ENCODE measurements at places on chromosomes 7 and 10.

- DNase-seq = no peak
Observed at GRCh38 chr7:7496311-7496710, 39.4 kb downstream of the COL28A1 start.

DNA sequence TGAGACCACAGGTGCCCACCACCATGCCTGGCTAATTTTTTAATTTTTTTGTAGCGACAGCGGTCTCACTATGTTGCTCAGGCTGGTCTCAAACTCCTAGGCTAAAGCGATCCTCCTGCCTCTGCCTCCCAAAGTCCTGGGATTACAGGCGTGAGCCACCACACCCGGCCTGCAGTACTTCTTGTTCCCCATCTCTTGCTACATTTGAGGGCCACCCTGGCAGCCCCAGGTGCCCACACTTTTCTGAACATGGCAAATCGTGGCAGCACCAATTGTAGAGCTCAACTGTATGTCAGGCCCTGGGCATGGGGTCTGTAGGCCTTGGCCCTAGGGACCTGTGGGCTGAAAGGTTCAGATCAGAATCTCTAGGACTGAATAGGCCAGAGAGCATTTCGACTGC, 25.1 kb upstream of the LIMK1 start:
- no peak for DNase-seq

GRCh38 chr7:69912846-69913245, 314.6 kb downstream of the AUTS2 start:
- peak; percentile 4 for DNase-seq

GRCh38 chr7:139575338-139575680, 51.8 kb downstream of the CLEC2L start:
- DNase-seq = no peak

DNA sequence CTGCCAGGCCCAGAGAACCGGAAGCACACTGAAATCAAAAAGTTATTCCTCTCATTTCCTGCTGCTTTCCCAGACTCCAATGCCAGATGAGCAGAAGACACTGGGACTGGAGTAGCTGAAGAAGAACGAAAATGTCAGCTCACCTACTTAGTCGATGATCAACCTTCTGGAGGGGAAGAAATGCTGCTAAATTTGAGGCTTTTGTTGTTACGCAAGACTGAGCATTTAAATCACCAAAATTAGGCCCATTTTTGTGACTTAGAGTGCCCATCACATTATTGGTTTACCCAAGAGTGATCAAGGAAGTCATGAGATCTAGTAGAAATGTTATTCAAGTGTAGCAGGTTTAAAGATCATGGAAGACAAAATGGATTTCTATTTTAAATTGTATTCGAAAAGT, 182.1 kb upstream of the PLXDC2 start:
- DNase-seq = no peak

- no peak for DNase-seq
Observed at GRCh38 chr10:26741368-26741767, 43.9 kb downstream of the PDSS1 start.

GRCh38 chr7:38306171-38306570, 32.7 kb upstream of the TARP start:
- DNase-seq = no peak

GRCh38 chr10:97821308-97822038, 28.2 kb upstream of the GOLGA7B start:
- DNase-seq = no peak

- DNase-seq = peak; percentile 89
Observed at GRCh38 chr7:45985902-45986301, 64.8 kb upstream of the IGFBP3 start.

DNA sequence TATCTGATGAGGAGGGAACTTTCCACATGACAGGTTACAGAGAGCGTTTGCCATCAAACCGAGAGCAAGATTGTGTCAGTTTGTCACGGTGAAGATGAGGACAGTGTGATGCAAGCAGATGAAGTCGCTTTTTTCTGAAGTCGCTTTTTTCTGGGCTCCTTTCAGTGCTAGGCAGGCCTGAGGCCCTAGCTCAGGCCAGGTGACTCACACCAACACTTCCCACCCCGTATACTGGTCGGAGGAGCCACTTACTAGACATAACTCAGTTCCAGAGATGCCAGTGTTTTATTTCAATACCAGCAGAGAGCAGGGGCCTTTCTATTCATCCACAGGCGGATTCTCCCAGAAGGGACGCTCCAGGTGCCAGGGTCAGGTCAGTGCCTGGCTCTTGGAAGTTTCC, 58.9 kb downstream of the SFMBT2 start:
- no peak for DNase-seq

- no peak for DNase-seq
Observed at GRCh38 chr7:70466725-70467364, 665.1 kb upstream of the GALNT17 start.

- no peak for DNase-seq
Observed at GRCh38 chr10:35752469-35753461, 110.7 kb upstream of the FZD8 start.

GRCh38 chr7:12287901-12288300, 76.8 kb downstream of the TMEM106B start:
- DNase-seq = no peak

DNA sequence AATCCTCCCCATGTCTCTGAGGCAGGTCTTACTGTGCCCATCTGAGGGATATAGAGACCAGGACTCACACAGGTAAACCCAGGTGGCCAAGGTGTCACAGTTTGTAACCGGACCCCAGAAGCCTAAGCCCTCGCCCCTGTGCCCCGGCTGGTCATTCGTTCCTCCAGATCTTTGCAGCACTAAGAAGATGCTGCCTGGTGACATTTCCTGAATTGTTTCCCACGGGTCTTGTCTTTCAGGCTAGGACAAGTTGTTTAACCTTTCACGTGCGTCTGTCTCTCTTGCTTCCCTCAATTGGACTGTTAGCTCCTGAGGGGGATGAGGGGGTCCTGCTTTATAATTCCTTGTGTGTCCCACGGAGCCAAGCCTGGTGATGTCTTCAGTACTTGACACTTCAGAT, 158.0 kb downstream of the KCNMA1 start:
- no peak for DNase-seq

GRCh38 chr7:100570954-100571828, 2.5 kb downstream of the SAP25 start:
- no peak for DNase-seq

- no peak for DNase-seq
Observed at GRCh38 chr10:14858338-14858960, 20.2 kb upstream of the SUV39H2 start.

- no peak for DNase-seq
Observed at GRCh38 chr10:69496352-69497230, 45.3 kb downstream of the TSPAN15 start.

GRCh38 chr10:56551037-56551436, 190.0 kb upstream of the ZWINT start:
- no peak for DNase-seq

GRCh38 chr10:50362547-50363125, 111.3 kb upstream of the ASAH2 start:
- DNase-seq = peak; percentile 64

DNA sequence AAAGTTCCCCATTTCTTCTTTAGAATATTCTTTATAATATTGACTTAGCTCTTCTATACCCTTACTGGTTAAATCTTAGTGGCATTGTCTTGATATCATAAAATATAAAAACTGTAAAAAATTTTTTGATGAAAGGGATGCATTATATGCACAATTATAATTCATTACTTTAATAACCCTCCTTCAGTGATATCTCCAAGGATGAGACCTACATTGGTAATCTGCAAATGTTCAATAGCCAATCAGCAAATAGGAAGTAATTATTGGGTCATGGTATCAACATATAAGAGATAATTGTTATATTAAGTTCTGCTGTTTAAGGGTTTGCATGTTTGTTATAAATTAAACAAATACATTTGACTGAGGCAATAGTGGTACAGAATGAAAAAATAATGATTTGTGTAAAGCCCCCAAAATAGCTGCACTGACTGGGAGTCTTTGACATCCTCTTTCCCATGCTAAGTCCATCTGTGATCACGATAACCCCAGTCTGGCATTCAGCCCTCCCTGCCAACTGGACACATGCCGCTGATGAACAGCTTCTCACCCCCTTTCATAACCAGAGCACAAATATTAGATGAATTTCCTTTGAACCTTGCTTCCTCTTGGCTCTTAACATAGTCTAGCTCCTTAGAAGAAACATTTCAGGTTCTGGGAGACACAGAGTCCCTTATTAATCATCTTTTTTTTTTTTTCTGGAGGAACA, 169.5 kb downstream of the CPED1 start:
- no peak for DNase-seq

GRCh38 chr7:115496006-115496405, 534.6 kb downstream of the TFEC start:
- no peak for DNase-seq

DNA sequence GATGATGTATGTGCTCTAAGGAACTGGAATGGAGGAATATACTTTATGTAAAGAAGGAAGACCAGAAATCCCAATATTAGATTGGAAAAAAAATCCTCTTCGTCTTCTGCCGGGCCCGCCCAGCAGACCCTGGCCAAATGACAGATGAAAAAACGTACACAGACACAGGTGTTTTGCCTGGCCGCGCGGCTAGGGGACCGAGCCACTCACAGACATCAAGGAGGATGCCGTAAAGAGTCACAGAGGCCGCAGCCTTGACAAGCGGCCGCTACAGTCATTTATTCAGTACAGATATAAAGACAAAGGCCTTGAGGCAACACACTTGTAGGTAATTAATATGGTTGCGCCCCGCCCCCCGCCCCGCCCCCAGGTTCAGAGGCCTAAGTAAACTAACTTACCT, 594.1 kb downstream of the GRM8 start:
- no peak for DNase-seq

- no peak for DNase-seq
Observed at GRCh38 chr10:126919426-126919825, 14.2 kb downstream of the DOCK1 start.

DNA sequence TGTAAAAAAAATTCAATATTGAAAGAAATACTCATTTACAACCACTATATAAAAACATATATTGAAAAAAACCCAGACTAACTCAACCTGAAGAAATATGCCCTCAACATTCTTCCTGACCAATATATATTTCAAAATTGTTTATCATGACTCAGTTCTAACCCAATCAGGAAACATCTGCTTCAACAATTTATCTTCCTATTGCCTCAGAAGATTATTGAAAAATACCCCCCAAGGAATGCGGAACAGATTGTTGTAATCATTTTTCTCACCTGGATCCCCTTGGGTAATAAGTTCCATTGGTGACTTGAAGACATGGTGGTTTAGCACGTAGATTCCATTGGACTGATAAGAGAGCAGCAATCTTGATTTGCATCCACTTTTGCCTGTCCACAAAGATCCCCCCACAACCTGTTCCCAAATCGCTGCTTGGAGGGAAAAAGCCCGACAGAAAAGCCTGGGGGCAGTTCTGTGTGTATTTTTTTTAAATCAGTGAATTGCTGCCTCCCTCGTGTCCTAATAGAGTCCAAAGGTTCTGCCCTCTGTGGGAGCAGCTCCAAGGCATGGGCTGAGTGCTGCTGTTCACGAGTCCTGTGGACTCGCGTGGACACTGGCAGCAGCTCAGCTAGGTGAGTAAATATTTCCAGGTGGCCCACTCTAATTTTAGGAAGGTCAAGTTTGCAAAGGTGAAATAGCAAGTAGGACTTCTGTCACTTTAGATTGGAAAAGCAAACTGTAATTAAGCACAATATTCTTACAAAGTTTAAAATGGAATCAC, 5.9 kb upstream of the INHBA start:
- DNase-seq = no peak

DNA sequence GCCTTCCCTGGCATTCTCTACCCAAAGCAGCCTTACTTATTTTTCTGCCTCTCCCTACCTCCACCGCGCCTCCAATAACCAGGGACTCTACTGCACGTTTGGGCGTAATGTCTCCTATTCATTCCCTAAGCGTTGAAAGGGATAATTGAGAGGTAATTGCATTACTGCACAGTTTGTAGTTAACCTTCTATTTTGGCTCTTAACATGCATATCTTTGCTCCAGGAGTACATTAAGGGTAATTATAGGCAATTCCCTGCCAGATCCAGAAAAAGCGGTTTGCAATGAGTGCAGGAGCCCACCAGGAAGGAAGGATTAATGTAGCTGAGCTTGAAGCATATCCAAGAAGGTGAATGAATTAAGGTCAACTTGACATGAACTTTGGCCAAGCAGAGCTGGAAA, 558.4 kb downstream of the TYW1 start:
- no peak for DNase-seq

DNA sequence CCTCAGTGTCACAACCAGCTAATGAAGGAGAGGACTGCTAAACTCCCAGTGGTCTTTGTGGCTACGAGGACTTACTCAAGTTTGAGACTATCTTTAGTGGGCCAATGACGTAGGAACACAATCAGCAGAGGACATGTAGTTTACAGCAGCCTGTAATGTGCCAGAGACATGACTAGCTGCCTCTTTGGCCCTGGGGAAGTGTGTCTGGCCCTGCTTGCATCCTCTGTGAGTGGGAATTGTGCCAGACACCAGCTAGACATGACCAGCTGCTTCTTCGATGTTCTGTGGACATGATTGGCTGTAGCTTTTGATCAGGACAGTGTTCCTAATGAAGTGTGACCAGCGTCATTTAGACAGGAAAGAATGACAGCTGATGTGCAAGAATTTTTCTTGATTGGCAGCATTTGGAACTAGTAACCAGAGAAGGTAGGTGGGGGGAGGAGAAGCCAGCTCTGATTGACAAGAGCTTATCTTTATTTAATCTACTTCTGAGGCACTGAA, 141.7 kb downstream of the AUTS2 start:
- DNase-seq = peak; percentile 47

DNA sequence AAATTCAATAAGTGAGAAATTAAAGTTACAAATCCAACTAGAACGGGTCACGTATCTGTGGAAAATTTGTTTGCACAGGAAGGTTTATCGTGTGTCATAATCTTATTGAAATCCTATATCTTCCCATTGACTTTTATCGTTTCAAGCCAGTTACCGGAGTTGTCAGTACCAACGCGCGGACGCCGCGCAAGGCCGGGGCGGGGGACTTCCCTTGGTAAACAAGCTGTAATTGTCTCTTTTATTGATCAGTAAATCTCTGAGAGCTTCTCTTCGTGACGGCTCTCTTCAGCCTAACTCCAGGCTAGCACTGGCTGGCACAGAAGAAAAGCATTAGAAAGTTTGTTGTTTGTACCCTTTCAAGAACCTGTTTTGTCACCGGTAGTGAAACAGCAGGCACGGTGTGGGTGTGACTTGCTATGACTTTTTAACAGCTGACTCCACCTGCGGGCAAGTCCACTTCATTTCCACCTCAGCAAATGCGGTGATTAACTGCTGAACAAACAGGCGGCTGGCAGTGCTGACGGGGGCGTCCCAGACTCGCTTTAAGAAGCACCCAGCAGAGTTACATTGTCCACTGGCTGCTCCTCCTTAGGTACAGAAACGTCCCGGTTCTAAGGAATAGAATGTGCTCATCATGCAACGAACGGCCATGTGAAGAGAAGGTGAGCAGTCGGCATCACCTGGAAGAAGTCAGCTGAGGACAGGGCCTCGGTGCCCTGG, 215.8 kb downstream of the MAD1L1 start:
- no peak for DNase-seq

DNA sequence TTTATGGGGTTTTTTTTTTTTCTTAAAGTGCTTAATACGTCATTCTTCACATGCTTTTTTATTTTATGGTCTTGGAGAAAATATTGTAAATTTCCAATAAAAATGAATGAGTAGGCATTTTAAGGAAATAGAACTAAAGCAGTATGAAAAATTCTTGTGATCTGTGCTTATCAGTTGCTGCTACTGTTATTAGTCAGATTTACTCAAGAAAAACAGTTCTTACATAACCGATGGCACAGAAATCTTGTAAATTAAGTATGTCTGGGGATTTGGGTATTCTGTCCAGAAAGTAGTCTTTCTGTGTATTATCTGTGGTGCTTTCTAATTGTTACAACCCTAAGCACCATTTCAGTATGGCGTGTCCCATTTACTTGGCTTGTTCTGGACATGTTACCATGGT, 64.7 kb downstream of the LRGUK start:
- no peak for DNase-seq

- DNase-seq = peak; percentile 55
Observed at GRCh38 chr7:100585511-100586265, at the start of gene LRCH4. LRCH4 (minus strand) TSS chr7:100586129; CDS start chr7:100586100, 29 bp downstream.

All from GM23248 (cell line).